ENCODE measurements at places on chromosomes 1 and 21.

- no peak for DNase-seq
Measured at GRCh38 chr1:205597691-205598314, 34.0 kb downstream of the ELK4 start.

DNA sequence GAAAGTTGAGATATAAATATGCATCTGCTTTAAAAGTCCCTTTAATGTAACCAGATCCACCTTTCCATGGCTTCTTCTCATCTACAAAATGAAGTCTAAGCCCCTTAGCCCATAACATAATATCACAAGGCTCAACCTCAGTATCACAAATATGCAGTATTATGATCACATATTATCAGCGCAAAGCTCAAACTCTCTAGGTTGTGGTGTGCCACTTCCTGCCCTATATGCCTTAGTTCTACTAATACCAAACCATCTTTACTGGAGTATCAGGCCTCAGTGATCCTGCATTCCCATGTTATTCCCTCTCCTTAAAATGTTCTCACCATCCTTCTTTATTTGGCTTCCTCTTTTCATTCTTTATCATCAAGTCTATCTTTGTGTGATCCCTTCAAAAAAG, 301.8 kb downstream of the NEGR1 start:
- no peak for DNase-seq

- no peak for DNase-seq
Measured at GRCh38 chr1:86926883-86927282, 12.4 kb downstream of the HS2ST1 start.

- no peak for DNase-seq
Measured at GRCh38 chr1:7942214-7942921, 1.7 kb upstream of the TNFRSF9 start.

- DNase-seq: peak; percentile 90
Measured at GRCh38 chr1:234544087-234544579, 65.2 kb upstream of the TARBP1 start.

DNA sequence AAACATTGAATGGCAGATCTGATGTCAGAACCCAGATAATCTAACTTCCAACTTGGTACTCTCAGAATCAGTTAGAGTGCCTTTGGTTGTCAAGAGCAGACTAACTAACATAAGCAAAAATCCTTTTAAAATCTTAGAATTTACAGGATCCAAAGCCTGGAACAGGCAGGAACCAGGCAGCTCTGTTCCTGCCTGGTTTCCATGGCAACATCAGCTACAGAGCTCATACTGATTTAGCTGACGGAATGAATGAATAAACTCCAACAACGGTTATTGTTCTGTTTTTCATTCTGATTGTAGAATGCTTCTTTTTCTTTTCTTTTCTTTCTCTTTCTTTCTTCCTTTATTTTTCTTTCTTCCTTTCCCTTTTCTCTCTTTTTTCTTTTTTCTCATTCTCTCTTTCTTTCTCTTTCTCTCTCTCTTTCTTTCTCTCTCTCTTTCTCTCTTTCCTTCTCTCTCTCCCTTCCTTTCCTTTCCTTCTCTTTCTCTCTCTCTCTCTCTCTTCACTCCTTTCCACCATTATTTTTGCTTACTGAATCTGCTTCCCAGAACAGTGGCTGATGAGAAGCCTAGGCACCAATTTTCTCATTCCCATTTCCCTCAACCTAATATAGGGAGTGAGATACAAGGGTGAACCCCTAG, 121.6 kb downstream of the RGS7 start:
- no peak for DNase-seq

- DNase-seq: no peak
Measured at GRCh38 chr1:3206696-3207095, 137.7 kb downstream of the PRDM16 start.

DNA sequence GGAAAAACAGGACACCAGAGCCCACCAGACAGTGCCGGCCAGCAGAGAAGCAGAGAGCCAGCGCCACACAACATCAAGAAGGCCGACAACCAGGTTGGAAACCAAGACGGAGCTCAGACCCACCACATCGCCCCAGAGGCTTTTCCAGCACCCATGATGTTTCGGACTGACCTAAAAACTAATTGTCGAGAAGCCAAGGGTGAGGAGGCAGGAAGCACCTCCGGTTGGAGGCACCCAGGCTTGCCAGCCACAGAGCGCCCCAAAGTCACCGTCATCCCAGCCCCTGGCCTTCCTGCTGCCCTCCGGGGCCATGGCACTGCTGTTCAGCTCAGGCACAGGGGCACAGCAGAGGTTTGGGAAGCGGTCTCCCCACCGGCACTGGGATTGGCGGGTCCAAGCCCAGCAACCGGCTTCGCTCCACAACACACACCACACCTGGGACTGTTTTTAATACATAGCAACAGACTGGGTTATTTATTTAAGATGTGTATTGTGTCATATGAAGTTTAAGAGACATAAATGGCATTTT, 67.2 kb downstream of the SLC37A1 start:
- DNase-seq: no peak

GRCh38 chr1:162720996-162721395, 69.5 kb upstream of the HSD17B7 start:
- DNase-seq: no peak

- no peak for DNase-seq
Measured at GRCh38 chr1:163163881-163164582, 38.7 kb downstream of the RGS5 start.

GRCh38 chr1:207336559-207337467, 15.3 kb downstream of the CD55 start:
- DNase-seq: no peak

DNA sequence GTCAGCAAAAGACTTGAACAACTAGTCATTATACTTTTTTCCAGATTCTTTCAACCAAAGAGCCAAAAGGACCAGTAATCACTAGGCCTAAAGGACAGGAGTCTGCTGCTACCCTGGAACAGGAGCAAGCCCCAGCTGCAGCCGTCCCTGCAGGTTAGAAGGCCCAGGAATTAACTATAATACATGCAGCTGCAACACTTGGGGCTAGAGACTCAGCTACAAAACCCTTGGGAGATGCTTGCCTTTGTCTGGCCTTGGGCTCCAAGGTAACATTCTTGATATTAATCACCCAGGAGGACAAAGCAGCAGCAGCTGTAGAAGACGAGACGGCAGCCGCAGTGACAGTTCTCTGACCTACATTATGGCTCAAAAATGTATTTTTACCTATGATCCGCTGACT, 841.2 kb upstream of the ADGRL4 start:
- no peak for DNase-seq

- no peak for DNase-seq
Measured at GRCh38 chr1:117577191-117577885, 28.5 kb upstream of the TENT5C start.

DNA sequence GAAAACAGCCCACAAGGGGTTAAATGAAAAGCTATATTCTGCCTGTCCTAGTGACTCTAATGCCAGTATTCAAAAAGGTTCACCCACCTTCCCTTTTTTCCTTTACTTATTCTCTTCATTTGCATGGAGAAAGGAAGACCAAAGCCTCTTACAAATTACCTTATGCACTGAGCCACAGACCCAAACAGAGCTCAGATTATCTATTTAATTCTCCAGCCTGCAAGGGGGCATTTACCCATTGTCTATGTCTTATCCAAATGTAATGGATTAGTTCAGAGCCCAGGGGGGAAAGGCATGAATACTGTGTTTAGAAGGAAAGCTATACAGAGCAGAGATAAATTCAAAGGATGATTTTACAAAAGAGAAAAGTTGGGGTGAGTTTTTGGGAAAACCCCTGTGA, 388.5 kb downstream of the OMA1 start:
- DNase-seq: no peak

- no peak for DNase-seq
Measured at GRCh38 chr1:186014370-186015037, 280.3 kb downstream of the HMCN1 start.

DNA sequence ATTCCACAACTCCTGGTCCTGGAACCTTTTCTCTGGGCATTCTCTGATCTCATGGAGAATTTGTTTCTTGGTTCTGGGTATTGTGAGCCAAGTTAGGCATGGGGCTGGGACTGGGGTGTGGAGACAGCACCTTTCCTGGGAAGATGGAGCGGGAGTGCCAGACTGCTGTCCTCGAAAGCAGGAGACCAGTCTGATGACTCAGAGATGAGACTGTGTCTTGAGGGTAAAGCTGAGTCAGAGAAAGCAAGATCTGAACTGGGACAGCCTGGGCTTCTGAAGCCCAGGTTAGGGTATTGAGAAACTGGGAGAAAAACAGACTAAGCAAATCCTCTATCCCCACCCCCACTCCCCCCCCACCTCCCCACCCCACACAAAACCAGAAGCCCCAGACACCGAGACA, 2.2 kb upstream of the KANK4 start:
- no peak for DNase-seq

GRCh38 chr1:46656643-46657042, 11.5 kb downstream of the ATPAF1 start:
- DNase-seq: no peak

DNA sequence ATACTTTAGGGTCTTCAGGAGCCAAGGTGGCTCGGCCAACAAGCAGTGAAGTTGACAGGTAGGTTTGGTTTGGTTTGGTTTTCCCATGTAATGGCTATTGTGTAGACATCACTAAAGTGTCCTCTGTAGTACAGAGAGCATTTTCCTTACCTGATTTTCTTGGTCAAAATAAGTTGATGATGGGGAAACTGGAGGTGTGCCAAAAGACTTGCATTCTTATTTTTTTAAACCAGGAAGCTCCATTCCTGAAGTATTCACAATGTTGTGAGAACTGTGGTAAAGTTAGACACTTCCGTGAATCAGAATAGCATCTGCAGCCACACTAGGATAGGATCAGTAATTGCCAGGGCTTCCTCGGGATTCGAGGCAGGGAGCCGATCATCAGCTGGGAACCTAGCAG, 2.9 kb downstream of the ZBTB37 start:
- no peak for DNase-seq

DNA sequence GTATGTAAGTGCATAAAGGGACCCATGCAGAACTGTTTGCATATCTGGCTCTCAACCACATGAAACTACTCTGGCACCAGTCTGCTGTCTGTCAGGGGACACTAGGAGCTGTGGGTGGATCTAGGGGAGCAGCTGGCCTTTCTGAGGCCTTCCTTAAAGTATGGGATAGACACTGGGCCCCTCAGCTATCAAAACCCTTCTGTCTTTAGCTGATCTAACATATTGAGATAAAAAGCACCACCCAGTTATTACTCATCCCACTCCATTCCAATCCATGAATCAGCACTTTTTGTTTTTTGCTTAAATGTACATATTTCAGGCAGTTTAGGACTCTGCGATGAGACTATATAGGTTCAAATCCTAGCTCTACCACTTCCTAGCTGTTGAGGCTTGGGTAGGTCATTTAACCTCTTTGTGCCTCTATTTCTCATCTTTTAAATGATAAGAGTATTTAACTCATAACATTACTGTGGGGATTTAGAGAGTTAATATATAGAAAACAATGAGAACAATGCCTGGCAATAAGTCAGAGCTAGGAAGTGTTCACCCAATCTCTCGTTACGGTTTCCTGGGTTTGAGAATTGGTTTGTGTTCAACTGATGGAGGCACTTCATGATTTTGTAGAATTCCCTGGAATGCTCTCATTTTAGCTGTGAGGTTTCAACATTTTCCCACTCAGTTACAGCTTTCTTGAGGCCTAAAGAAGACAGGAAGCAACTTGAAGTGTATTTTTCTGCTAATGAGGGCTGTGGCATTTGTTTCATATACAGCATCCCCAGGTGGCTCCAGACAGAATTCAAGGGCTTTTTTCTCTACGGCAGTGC, 68.9 kb downstream of the LRIG2 start:
- no peak for DNase-seq

DNA sequence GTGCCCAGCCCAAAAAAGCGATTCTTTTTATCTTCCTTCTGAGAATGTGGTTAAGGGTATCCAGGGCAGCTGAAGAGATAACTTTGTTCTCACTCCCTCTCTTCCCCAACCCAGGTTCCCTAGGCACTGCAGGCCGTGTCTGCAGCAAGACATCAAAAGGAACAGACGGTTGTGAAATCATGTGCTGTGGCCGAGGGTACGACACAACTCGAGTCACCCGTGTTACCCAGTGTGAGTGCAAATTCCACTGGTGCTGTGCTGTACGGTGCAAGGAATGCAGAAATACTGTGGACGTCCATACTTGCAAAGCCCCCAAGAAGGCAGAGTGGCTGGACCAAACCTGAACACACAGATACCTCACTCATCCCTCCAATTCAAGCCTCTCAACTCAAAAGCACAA, 11.4 kb downstream of the WNT2B start:
- DNase-seq: no peak

DNA sequence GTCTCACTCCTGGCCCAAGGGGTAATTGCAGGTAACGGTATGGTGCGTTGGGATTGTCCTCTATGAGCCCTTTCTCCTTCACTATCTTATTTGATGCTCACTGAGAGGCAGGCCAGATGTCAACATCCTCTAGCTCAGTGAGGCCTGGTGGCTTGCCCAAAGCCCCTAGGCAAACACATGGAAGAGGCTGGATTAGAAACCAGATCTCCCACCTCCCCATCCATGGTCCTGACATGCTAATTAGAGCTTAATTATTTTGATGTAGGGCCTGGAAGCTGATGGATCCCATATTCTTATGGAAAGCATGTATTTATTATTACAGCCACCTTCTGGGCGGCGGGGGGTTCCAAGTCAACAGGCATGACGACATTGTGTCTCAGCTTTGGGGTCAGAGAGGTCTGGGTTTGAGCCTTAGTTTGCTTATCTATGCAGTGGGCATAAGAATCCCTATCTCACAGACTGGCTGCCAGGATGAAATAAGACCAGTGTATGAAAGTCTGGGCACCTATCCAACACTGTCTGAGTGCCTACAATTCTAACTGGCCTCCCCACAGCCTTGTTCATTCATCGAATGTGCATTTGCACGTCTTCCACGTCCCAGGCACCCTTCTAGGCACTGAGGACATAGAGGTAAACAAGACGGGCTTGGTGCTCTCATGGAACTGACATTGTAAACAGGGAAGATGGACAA, 6.2 kb downstream of the SMPDL3B start:
- no peak for DNase-seq

DNA sequence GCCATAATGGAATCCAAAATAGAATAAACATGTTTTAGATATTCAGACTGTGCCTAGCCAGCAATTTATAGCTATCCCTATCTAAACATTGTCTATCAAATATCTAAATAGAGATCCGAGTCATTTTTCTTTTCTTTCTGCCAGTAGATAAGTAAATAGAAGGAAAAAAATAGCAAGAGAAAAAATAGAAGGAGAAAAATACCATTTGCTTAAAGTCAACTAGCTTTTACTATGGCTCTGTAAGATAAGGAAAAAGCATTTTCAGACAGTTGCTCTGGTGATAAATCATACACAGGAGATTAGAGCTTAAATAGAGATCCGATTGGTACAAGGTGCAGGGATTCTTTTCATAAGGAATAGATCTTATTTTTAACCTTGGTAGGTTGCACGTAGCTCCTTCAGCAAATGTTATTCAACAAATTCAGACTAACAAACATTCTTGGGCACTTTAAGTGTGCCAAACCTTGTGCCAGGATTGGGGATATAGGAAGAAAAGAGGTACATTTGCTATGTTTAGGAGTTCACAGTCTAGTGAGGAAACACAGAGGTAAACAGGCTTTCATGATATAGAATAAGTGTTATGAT, 70.1 kb upstream of the CCDC190 start:
- DNase-seq: no peak

Measured in SHP77 treated with DMSO at 0.1 percent for 48 hours (cell line).